HepG2 (cell line): ENCODE measurements at places on chromosomes 4 and X. TPM values are rescaled to one million over a fixed set of nuclear protein-coding genes. Genes with fewer than 3 reads are reported as not detected.

Gene TLR2
- total RNA-seq, result 0.20 and 0.73 TPM in 2 replicates

DNA sequence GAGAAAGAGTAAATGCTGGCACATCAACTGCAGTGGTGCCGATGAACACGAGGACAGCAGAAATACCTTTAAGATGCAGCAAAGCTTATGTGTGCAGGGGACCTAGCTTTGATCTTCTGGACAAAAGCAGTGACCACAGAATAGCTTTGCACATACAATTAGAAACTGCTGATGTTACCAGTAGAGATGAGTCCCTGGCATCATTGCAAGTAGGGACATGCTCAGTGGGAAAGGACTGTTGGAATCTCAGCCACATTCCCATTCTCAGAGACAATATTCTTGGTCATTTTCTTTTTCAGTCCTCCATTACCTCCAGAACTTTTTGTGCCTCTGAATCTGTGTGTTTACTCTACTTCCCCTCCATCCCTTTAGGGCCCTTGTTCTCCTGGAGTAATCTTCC is 16.9 kb upstream of the PDLIM3 start:
- H3K4me3 ChIP-seq, result no peak overlapping the region
- 0 out of 3 replicates have a peak, but pooled peaks cover 5% of the 10 kb centered on the region for H3K27me3 ChIP-seq
- no peak for DNase-seq
- H3K27ac ChIP-seq, result no peak overlapping the region
- no peaks in the 10 kb centered on the region for H3K4me1 ChIP-seq

Gene RLIM
- 24.5 and 41.8 TPM in 2 replicates for total RNA-seq

DNA sequence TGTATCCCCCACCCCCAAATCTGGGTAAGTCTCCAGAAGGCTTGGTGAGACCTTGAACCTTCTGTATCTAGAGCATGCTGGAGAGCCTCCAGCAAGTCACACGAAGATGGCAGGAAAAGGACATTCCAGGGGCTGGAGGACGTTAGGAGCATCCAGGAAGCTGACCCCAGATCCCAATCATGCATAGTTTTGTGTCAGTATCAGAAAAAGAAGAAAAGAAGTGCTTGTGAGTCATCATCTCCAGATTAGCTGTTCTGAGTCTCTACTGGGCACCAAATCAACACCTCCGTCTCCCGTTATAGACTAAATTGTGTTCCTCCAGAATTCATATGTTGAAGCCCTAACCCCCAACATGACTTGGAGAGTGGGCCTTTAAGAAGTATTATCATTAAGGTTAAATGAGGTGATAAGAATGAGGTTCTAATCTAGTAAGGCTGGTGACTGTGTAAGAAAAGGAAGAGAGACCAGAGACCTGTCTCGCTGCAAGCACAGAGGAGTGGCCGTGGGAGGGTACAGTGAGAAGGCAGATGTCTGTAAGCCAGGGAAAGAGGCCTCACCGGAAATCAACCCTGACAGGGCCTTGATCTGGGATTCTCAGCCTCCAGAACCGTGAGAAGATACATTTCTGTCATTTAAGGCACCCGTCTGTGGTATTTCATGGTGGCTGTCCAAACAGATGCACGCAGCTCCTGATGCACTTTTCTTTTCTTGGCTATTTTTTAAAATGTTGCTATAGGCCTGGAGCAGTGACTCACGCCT is 38.1 kb upstream of the CLDN24 start:
- H3K4me3 ChIP-seq, result no peak overlapping the region
- no peak for DNase-seq
- H3K27ac ChIP-seq, result no peak overlapping the region
- peaks cover 24% of the 10 kb centered on the region for H3K4me1 ChIP-seq

Gene ODAPH
- not detected in 2 replicates for total RNA-seq

DNA sequence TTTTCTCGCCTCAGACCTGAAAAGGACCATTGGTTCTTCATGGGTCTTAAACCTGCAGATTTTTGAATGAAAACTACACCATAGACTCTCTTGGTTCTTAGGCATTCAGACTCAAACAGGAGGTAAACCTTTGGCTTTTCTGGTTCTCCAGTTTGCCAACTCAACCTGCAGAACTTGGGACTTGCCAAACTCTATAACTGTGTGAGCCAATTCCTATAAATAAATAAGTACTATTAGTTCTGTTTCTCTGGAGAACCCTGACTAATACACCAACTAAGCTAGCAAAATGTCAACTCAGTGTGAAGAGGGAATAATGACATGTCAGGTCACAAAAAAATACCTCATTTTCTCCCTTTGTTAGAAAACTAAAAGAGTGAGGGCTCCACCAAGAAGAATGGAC is 374.6 kb downstream of the RAB28 start:
- no peak overlapping the region for H3K4me3 ChIP-seq
- no peak overlapping the region for H3K27ac ChIP-seq
- no peaks in the 10 kb centered on the region for H3K36me3 ChIP-seq
- H3K27me3 ChIP-seq, result no peaks in the 10 kb centered on the region

DNA sequence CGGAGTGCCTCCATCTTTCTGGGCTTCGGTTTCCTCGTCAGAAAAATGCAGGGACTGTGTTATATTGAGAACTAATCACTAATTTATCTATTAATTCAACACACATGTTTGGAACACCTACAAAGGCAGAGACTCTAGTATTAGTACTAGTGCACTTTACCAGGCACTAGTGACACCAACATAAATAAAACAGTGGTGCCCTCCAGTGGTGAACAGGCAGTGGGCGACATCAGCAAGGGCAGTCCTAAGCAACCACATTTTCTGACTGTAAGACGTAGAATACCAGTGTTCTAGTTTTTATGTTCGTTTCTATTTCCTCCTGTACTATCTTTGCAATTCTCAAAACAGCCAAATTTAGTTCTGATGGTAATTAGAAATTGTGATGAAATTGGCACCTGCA is 69.1 kb upstream of the UCP1 start:
- H3K4me1 ChIP-seq, result peaks cover 82% of the 10 kb centered on the region
- H3K27me3 ChIP-seq, result no peaks in the 10 kb centered on the region
- no peak overlapping the region for H3K4me3 ChIP-seq

GRCh38 chr4:22322996-22323395 is 192.9 kb downstream of the ADGRA3 start:
- DNase-seq, result no peak
- H3K4me1 ChIP-seq, result no peaks in the 10 kb centered on the region
- H3K36me3 ChIP-seq, result no peaks in the 10 kb centered on the region
- no peak overlapping the region for H3K4me3 ChIP-seq

DNA sequence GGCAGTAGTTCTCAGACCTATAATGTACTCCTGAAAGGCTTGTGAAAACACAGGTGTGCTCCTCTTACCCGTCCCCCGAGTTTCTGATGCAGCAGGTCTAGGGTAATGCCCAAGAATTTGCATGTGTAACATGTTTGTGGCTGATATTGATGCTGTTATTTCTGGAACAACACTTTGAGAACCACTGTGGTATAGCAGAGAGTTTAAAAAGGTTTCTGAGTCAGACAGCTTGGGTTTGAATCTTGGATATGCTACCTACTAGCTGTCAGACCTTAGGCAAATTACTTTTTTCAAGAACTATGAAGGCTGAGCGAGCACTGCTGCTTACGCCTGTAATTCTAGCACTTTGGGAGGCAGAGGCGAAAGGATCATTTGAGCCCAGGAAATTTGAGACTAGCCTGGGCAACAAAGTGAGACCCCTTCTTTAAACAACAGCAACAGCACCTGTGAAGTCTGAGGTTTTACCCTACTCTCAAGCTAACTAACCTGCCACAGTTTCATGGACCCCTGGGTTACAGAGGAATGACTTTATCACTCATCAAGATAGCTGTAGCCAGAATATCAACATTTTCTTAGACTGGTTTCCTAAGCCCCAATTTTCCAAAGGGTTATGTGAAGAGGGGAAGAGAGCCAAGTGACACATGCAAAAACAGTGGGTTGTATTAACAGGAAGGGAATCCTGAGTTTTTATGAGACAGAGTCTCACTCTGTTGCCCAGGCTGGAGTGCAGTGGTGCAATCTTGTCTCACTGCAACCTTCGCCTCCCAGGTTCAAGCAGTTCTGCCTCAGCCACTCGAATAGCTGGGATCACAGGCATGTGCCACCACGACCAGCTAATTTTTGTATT is 5.1 kb downstream of the AFF1 start:
- DNase-seq, result no peak
- H3K27ac ChIP-seq, result peak overlapping the region; percentile 35
- H3K27me3 ChIP-seq, result no peaks in the 10 kb centered on the region; the same call in 2 of the 3 replicates
- peaks cover 79% of the 10 kb centered on the region for H3K4me1 ChIP-seq

Gene PCYT1B
- total RNA-seq, result 9.2 and 15.9 TPM in 2 replicates

DNA sequence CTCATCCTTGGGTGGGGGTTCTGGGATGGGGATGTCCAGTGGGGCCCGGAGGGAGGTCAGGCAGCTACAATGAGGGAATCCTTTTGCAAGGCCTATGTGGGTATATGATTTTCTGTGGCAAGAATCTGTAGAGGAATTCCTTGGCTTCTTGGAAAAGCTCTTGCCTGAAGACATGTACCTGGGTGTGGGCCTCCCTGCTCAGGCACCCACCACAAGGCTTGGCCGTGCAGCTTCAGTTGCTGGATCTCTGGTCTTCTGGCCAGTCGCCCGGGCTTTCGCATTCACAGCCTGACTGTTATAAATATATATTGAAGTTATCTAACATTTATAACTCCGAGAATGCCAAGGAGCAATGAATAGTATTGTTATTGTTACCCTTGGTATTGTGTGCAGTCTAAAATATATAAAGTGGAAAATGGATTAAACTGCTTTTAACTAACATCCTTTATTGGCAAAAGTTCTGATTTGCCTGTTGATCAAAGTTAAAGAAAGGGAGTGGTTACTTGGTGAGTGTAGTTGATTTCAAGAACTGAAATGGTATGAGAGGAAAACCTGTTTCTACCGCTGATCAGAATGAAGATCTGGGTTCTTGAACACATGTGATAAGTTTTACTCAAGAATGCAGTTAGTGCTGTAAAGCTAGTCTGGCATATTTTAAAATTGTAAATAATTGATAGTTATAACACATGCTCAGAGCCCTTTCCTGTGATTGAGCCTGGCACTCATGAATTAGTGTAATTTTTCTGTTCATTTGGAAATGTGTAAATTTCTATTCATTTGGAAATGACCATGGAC is 36.0 kb downstream of the PTTG2 start:
- peaks cover 29% of the 10 kb centered on the region for H3K4me1 ChIP-seq
- no peaks in the 10 kb centered on the region for H3K27me3 ChIP-seq

DNA sequence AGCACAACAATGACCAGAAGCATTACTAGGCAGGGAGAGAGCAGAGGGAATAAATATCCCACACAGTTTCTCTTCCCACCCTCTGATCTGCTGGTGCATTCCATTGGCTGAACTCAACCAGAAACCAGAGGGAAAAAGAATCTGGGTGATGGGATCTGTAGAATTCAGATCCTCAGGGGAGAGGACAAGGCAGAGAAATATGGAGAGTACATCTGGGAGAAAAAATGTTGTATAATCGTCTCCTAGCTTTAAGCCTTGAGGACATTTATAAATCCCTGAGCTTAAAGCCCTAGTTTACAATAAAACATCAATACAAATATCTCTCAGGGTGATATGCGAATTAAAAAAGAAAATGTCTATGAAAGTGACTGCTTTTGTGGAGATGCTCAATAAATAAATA is 368.1 kb upstream of the MAD2L1 start:
- no peaks in the 10 kb centered on the region for H3K27me3 ChIP-seq
- no peak for DNase-seq
- no peak overlapping the region for H3K27ac ChIP-seq

Gene ITM2A
- not detected in 2 replicates for total RNA-seq

GRCh38 chrX:10360116-10360515 is 203.3 kb downstream of the CLCN4 start:
- H3K4me1 ChIP-seq, result no peaks in the 10 kb centered on the region
- H3K36me3 ChIP-seq, result no peaks in the 10 kb centered on the region
- H3K27me3 ChIP-seq, result no peaks in the 10 kb centered on the region
- DNase-seq, result no peak
- H3K4me3 ChIP-seq, result no peak overlapping the region

Gene RAB9B
- total RNA-seq, result 0.04 TPM in 2 replicates

DNA sequence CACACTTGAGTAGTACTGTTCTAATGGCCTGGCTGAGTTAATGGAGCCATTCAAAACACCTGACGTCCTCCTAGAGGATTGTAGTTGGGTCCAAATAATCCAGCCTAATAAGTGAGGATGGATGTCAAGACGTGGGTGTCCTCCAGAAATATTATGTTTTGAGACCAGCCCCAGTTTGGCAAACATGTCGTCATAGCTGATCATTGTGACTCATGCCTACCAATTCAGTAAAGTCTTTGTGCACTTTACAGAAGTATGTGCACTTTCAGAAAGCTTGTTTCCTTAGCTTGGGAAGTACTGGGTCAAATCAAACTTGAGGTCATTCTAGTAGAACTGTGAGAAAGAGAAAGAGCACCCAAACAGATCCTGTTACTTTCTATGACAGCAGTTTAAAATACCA is 37.6 kb upstream of the GLRA2 start:
- no peak overlapping the region for H3K4me3 ChIP-seq
- H3K36me3 ChIP-seq, result no peaks in the 10 kb centered on the region
- no peaks in the 10 kb centered on the region for H3K27me3 ChIP-seq

DNA sequence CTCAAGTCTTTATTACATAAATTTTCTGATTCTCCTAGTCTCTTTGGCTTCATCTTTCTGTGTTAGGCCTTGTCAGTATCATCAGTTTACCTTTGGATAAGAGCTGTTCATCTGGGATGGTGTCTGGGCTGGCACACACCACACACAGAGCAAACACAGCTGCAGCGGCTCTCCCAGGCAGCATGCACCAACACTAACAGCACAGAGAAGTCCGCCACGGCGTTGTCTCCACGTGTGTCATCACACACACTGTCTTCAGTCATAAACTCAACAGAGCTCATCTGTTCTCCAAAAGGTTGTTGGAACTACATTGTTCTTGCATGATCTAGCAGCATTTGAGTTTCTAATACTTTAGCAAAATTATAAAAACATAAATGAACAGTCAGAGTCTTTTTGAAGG is 851.9 kb upstream of the FRG1 start:
- H3K27me3 ChIP-seq, result no peaks in the 10 kb centered on the region
- H3K36me3 ChIP-seq, result no peaks in the 10 kb centered on the region
- H3K4me1 ChIP-seq, result no peaks in the 10 kb centered on the region
- DNase-seq, result no peak
- no peak overlapping the region for H3K4me3 ChIP-seq
- H3K27ac ChIP-seq, result no peak overlapping the region

- peak overlapping the region; percentile 91 for H3K4me3 ChIP-seq
- peak overlapping the region; percentile 69 for H3K27ac ChIP-seq
- no peak for DNase-seq
- peaks cover 3% of the 10 kb centered on the region for H3K36me3 ChIP-seq
- H3K4me1 ChIP-seq, result peaks cover 38% of the 10 kb centered on the region
Observed at GRCh38 chr4:140755774-140756318, 339 bp downstream of the TBC1D9 start.

Gene ZDHHC15
- total RNA-seq, result not detected in 2 replicates

DNA sequence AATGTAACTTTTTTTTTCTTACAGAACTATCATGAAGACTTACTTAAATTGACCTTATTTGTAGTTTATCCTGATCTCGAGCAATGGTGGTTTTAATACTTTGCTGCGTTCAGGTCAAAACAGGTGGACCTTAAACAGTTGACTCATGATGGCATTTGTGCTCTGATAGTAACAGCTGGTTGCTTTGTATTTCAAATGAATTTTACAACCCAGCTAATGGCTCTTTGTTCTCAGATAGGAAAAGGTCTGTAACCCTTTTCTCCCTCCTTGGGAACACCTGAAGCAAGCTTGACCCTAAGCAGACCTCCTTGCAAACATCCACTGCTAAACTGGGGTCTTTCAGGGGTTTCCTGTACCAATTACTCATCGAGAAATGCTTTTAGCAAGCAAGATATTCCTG is 79.2 kb downstream of the F11 start:
- no peaks in the 10 kb centered on the region for H3K4me1 ChIP-seq
- no peak for DNase-seq
- H3K36me3 ChIP-seq, result no peaks in the 10 kb centered on the region
- H3K27ac ChIP-seq, result no peak overlapping the region
- no peaks in the 10 kb centered on the region for H3K27me3 ChIP-seq

GRCh38 chr4:108118505-108118904 is 50.2 kb downstream of the LEF1 start:
- H3K4me3 ChIP-seq, result no peak overlapping the region
- no peaks in the 10 kb centered on the region for H3K36me3 ChIP-seq
- H3K4me1 ChIP-seq, result peaks cover 16% of the 10 kb centered on the region
- H3K27ac ChIP-seq, result no peak overlapping the region
- peak; percentile 43 for DNase-seq
